T-cell (primary cell): ENCODE measurements at places on chromosomes 16 and 17. TPM values are rescaled to one million over a fixed set of nuclear protein-coding genes. Genes with fewer than 3 reads are reported as not detected.

GRCh38 chr17:70173681-70174080, 4.3 kb downstream of the KCNJ2 start:
- DNase-seq, result no peak

- DNase-seq, result no peak
Measured at GRCh38 chr16:83983491-83983890, 15.4 kb downstream of the NECAB2 start.

- DNase-seq, result no peak
Measured at GRCh38 chr16:58584831-58585505, 44.7 kb downstream of the CNOT1 start.

DNA sequence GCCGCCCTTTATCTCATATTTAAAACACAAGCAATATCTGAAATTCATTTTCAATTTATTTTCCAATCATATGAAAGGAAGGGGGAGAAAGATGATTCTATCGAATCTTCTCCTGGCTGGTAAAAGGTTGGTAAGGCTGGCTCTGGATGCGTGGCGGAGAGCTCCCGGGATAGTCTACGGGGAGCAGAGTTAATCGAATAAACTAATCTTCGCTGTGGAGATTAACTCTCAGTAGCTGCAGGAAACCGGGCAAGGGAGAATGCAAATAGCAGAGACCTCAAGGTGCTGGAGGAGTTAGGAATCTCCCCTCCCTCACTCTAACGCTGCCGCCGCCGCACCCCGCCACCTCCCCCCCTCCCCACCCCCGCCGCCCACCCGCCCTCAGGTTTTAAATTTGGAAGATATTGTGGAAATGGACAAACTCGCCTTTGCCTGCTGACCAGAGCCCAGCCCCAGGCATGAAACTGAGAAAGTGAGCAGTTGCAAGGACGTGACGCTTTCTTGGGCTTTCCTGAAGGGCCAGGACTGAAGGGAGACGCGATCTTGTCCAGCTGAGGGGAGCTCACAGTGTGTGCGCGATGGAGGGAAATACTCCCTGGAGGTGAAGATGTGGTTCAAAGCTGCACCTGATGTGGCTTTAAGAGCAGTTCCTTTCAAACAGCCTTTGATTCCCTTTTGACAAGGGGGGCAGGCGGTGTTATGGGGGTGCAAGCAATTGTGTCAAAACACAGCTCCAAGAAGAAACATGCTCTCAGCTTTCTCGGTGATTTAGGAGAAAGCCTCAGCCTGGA, 308.2 kb upstream of the IRX3 start:
- DNase-seq, result no peak

GRCh38 chr17:49514071-49514721, 19.1 kb downstream of the NGFR start:
- no peak for DNase-seq

DNA sequence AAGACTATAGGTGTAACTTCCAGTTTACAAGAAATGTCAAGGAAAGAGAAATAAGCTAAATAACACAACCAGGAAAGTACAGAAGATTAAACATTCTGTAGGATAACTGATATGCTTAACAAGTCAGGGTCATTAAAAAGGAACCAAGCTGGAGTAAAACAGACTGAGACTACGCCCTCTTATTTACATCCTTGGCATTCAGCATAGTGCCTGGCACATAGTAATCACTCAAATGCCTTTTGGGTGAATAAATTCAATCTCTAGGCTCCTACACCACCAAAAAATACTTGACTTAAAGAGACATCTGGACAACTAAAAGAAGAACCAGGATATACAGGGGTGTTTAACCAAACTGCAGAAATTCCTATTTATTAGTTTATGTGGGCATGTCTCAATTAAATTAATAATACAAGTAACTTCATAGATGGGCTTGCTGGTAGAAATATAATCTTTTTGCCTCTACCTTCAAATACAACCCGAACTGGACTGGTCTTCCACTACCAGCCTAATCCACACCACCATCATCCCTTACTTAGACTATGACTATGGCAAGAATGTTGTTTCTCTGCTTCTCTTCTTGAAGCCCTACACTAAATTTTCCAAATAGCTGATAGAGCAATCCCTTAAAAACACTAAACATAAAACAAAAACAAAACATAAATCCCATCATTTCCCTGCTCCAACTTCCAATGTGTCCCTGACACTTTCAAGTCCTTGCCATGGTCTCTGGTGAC, 47.7 kb upstream of the ULK2 start:
- DNase-seq, result no peak

DNA sequence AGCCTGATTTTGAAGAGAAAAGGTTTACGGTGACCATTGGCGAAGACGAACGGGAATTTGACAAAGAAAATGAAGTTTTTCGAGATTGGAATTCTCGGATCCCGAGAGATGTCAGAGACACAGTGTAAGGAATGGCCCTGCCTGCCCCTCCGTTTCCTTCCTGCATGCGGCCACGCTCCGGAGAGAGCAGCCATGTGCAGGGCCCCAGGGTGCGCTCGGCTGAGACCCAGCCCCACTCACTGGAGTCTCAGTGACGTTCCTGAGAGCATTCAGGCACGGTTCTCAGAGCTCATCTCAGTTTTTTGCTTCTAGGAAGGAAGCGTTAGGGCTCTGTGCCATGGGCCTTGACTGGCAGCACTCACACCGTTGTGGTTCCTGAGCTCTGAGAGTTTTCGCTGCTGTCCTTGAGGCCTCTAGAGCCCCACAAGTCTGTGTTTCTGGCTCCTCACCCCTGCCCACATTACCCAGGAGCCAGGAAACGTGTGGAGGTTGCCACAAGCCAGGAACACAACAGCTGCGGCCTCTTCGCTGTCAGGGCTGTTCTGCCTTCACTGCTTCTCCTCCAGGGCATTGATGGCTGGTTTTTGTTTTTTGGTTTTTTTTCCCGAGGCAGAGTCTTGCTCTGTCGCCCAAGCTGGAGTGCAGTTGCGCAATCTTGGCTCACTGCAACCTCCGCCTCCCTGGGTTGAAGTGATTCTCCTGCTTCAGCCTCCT, 29.8 kb downstream of the ZC3H18 start:
- no peak for DNase-seq

- DNase-seq, result no peak
Measured at GRCh38 chr16:48225456-48225855, 18.6 kb upstream of the LONP2 start.

DNA sequence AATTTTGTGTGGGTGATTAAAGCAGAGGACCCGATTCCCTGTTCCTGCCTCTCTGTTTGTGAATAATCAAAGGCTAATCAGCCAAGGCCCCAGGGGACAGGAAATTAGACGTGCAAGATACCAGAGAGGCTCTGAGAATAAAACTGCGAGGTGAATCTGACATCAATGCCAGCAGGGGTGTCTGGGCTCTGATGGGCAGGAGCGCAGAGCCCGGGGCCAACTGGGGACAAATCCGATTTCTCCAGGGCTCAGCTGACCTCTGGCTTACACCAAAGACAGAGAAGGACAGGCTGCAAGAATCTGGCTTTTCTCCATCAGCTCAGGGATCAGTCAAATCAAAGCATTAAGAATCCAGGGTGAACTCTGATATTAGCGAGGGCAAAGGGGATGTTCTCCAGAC, 174.3 kb downstream of the XYLT1 start:
- no peak for DNase-seq

DNA sequence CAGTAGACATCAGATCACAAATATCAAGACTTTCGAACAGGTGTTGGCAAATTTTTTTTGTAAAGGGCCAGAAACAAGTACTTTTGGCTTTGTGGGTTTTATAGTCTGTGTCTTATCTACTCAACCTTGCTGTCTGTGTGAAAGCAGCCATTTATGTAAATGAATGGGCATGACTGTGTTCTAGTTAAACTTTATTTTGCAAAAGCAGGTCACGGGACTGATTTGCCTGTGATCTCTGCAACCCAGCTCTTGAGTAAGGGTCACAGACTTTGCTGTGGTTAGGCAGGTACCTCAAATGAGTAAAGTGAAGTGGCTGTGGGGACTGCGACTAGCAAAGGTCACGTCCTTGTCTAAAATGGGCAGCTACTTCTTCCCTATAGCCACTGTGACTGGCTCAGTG, 136.5 kb downstream of the FTO start:
- no peak for DNase-seq

- no peak for DNase-seq
Measured at GRCh38 chr16:85461022-85461813, 151.9 kb upstream of the GSE1 start.

- no peak for DNase-seq
Measured at GRCh38 chr16:12199524-12199923, 223.0 kb downstream of the SNX29 start.

DNA sequence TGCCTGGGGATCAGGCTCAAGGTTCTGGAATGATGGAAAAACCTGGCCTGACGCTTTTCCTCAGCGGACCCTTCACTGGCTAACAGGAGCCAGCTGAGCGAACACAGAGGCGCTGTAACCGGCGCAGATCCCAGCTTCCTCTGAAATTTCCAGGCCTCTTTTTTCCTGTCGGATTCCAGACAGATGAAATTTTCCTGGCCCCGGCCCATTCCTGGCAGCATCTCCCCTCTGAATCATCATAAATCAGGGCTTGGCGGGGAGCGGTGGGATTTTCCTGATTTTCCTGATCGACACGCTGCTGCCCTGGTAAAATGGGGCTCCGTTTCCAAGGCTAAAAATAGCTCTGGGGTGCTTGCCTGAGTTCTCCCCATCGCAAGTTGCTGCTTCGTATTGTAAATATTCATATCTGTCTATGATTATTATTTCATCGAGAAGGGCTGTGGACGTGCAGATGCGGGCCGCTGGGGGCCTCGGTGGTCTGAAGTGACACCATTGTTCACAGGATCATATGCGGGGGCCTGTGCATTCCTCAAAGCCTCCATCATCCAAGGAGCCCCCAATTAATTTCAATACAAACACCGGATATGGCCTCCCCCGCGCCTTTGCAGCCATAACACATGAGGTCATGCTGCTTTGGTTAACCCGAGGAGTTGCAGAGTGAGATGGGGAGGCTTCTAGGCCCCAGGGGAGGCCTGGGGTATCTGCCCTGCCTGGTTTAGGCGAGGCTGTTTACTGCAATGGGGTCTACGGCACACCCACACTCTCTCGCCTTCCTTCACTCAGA, 45.8 kb upstream of the ETV4 start:
- DNase-seq, result no peak

DNA sequence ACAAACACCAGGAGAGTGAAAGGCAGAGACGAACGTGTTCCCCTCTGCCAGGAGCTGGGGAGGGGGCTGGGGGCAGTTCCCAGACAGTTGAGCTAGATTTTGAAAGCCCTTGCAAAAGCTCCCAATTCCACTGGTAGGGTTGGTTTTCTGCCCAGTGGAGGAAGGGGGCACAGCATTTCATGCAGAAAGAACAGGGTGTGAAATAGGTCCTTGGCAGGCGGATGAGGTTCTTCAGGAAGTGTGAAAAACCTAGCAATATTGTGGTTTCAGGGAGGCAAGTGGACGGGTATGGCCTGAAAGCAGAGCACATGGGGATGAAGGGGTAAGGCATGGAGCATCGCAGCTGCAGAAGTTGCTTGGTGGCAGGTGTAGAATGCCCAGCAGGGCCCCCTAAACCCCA, 248.3 kb downstream of the KATNIP start:
- DNase-seq, result no peak

- DNase-seq, result no peak
Measured at GRCh38 chr16:88734361-88734728, 28.0 kb downstream of the CTU2 start.

GRCh38 chr17:30217746-30218245, 17.7 kb downstream of the SLC6A4 start:
- no peak for DNase-seq

DNA sequence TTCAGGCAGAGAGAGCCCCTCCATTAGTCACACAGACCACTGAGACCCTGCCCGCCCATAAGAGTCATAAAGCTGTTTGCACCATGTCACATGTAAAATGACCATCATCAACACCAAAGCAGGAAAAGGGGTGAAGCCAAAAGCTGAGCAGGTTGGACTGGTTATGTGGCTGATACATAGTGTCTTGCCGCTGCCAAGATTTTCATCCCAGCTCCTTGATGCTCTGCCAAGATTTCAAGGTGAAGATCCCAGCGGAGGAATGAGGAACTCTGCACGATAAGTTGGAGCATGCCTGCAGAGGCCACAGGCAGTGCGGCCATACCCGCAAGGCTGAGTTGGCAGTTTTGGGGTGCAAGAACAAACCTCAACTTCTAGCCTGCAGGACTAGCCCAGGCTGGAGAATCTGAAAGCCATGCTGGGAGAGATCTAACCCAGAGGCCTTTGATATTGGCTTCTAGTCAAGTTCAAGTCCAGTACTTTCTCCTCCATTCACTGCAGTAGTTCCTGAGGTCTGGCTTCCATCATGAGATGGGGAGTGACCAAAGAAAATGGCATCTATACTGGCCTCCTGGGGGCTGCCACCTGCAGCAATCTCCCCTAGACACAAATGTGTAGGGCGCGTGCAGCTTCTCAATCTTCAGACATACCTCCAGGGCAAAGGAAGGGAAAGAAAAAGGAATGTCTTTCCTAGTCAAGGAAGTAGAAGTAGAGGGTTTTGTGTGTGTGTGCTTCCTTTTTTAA, 79.7 kb upstream of the NOL11 start:
- no peak for DNase-seq

- no peak for DNase-seq
Measured at GRCh38 chr17:34413443-34414119, 50.5 kb upstream of the CCL1 start.

- DNase-seq, result peak; percentile 34
Measured at GRCh38 chr17:67435122-67435521, 58.0 kb downstream of the PITPNC1 start.

DNA sequence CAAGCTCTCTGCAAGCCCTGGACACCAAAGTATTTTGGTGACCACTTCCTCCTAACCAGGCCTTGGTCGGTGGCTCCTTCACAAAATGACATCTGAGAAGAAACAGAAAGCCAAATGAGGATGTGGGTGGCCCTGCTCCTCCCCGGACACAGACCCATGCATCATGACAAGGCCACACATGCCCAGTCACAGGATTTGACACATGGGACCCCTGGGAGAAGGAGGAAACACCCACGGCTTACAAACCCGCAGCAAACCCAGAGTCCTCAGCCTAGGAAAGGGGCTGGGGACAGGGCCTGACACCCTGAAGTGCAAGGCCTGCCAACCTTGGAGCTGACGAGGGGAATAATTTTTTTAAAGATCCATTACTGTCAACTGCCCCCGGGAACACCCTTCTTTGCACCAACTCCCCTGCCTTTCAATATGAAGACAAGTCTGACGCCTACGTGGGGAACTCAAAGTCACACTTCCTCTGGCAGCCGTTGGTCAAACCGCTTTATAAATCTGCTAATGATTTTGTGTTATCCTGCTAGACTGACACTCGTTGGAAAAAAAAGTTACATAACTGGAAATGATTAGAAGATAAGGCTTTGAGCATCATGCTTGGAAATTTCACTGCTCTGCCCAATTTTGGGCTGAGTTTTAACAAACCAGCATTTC, 41.3 kb downstream of the GAS7 start:
- peak; percentile 15 for DNase-seq

Gene EXOSC6
- 35.7 TPM for total RNA-seq

Gene GPR142
- total RNA-seq, result not detected

Gene VAT1L
- 0.10 TPM for total RNA-seq

Gene CDC42EP4
- 1.3 TPM for total RNA-seq

Gene HS3ST3B1
- 13.9 TPM for total RNA-seq

Gene CA5A
- 0.20 TPM for total RNA-seq

Gene HBA1
- total RNA-seq, result 5.5 TPM

Gene KRT31
- total RNA-seq, result not detected

Gene EMC6
- total RNA-seq, result 22.6 TPM

Gene CRYBA1
- not detected for total RNA-seq

Gene APOBR
- total RNA-seq, result 16.9 TPM

Gene ZNF319
- total RNA-seq, result 19.7 TPM

Gene SLC6A2
- total RNA-seq, result not detected
